MCF 10A (cell line): ENCODE measurements at places on chromosomes 4 and X. TPM values are rescaled to one million over a fixed set of nuclear protein-coding genes. Genes with fewer than 3 reads are reported as not detected.

The SMIM31 gene
- total RNA-seq = not detected in 2 replicates

The TMPRSS11B gene
- total RNA-seq = not detected in 2 replicates

The SMIM10L2A gene
- total RNA-seq = 0.16 and 0.20 TPM in 2 replicates

The PCYT1B gene
- not detected in 2 replicates for total RNA-seq

The CXCL11 gene
- total RNA-seq = not detected in 2 replicates

The RASGEF1B gene
- total RNA-seq = 4.8 and 5.4 TPM in 2 replicates

The MAGEA1 gene
- not detected in 2 replicates for total RNA-seq

The AFF2 gene
- 0.19 and 0.42 TPM in 2 replicates for total RNA-seq

The STBD1 gene
- 3.7 and 5.7 TPM in 2 replicates for total RNA-seq

The PROM1 gene
- not detected in 2 replicates for total RNA-seq

The GAGE10 gene
- total RNA-seq = not detected in 2 replicates

The SLC25A4 gene
- total RNA-seq = 18.8 and 18.9 TPM in 2 replicates

The PTCHD1 gene
- not detected in 2 replicates for total RNA-seq

The MAML3 gene
- total RNA-seq = 0.89 and 1.7 TPM in 2 replicates
